Stimulated activated CD8-positive, alpha-beta memory T cell treated with anti-CD3 and anti-CD28 coated beads, Interleukin-15, amount 100 ng/mL, for 1 hour (primary cell): ENCODE measurements at places on chromosomes 7 and 10.

DNA sequence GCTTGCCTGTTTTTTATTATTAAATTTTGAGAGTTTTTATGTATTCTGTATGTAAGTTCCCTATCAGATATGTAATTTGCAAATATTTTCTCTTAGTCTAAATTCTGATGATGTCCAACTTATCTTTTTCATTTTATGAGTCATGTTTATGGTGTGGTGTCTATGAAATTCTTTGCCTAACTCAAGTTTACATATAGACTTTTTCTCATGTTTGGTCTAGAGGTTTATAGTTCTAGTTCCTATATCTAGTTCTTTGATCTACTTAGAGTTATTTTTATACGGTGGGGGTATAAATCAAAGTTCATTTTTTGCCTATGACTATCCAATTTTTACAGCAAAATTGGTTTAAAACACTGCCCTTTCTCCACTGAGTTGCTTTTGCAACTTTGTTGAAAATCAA lies 26.3 kb upstream of the CCDC7 start:
- DNase-seq: no peak

DNA sequence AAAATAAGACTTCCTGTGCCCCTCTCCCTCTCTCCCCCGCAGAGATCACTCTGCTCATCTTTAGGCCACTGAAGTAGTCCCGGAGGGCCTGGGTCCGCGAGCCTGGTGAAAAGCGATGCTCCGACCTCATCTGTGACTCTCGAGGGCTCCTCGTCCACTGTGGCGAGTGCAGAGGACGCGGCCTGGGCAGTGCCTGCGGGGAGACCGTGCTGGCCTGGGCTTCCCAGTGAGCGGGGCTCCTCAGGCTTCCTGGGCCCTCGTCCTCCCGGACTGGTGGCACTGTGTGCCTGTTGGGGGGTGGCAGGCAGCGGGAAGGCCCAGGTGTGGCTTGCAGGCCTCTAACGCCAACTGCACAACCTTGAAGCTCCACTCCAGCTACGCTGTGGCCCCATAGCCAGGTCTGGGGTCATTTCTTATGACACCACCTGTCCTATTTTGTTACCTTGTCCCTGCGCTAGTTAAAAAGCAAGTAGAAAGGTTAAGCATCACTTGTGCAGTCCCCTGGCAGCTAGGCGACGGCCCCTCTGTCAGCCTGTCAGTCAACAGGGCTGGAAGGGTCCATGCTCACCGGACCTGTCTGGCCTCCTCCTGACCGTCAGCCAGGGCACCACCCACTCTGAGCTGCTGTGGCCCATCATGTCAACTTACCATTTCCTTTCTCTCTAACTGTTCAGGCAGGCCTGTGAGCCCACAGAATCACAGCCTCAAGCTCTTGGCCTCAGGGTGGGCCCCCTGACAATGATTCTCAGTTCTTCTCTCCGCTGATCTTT lies 20.5 kb downstream of the MNX1 start:
- no peak for DNase-seq

- no peak for DNase-seq
Observed at GRCh38 chr7:22653951-22654350, 73.0 kb upstream of the IL6 start.

DNA sequence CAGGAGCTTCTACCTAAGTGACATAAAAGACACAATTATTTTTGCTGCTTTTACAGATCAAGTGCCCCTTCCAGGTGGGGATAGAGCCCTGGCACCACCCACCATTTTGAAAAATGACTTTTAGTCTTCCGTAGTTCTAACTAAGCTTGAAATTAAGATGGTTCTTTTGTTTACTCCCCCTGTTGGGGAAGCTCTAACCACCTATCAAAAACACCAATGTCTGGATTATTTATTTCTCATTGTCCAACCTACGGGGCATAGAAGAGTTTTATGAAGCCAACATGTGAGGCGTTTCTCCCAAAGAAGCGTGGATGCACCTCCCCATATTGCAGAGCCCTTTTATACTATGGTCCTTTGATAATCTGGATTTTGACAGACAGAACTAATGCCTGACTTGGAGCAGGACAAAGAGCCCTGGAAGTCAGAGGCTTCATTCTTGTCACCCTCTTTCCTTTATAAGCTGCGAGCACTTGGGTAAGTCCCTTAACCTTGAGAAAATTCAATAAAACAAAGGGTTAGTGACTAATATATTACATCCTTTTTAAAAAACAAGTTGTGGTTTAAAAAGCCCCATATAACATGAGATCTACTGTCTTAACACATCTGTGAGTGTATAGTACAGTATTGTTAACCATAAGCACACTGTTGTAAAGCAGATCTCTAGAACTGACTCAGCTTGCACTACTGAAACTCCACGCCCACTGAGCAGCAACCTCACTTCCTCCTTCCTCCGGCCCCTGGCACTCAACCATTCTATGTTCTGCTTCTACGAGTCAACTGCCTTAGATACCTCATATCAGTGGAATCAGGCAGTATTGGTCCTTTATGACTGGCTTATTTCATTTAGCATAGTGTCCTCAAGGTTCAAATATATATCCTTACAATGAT lies 67.5 kb downstream of the ATXN7L1 start:
- peak; percentile 30 for DNase-seq

DNA sequence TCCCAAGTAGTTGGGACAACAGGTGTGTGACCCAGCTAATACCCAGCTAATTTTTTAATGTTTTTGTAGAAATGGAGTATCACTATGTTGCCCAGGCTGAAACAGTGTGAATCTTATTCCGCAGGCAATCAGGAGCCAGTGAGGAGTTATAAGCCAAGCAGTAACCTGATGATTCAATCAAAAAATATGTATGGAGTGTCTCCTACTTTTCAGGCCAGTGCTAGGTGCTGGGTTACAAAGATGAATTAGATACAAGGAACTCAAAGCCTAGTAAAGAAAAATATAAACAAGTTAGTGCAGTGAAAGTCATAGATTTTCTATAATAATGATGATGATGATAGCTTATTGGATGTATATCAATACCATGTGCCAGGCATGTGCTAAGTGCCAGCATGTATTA lies 13.2 kb upstream of the IFRD1 start:
- DNase-seq: no peak

DNA sequence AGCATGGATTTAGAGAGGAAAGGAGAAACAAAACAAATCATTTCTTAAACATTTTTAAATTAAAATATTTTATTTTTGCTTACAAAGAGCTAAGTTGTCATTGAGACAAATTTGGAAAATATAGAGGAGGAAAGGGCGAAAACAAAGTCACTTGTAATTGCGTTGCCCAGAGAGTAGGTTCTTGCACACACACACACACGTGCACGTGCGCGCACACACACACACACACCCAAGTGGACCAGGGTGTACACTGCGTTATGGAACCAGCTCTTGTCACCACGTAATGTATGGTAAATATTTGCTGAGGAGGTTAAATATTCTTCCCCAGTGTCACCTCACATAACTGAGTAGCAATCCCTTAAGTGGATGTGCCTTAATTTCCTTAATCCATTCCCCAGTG lies 21.6 kb downstream of the SHH start:
- DNase-seq: no peak

GRCh38 chr7:115137816-115138215 lies 215.9 kb downstream of the MDFIC start:
- no peak for DNase-seq

DNA sequence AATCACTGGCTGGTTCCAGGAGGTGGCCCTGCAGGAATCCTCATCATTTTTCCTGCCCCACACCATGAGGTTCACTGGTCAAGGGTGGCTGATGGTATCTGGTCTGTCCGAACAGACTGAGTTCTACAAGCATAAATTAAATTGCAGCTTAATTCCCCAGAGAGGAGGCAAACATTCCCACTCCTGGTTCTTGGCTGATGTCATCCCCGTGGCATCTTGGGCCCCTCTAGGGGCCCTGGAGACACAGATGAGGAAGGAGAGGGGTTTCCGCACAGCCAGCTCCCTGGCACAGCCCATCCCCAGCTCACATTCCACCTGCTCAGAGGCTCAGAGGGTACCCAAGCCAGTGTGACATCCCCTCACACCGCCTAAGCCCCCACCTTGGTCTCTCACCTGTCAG lies 5.3 kb upstream of the KLRG2 start:
- no peak for DNase-seq
